ENCODE measurements at places on chromosomes 11 and 22. TPM values are rescaled to one million over a fixed set of nuclear protein-coding genes. Genes with fewer than 3 reads are reported as not detected.

GRCh38 chr11:7422544-7423331, 62.6 kb upstream of the OLFML1 start:
- no peak for DNase-seq

DNA sequence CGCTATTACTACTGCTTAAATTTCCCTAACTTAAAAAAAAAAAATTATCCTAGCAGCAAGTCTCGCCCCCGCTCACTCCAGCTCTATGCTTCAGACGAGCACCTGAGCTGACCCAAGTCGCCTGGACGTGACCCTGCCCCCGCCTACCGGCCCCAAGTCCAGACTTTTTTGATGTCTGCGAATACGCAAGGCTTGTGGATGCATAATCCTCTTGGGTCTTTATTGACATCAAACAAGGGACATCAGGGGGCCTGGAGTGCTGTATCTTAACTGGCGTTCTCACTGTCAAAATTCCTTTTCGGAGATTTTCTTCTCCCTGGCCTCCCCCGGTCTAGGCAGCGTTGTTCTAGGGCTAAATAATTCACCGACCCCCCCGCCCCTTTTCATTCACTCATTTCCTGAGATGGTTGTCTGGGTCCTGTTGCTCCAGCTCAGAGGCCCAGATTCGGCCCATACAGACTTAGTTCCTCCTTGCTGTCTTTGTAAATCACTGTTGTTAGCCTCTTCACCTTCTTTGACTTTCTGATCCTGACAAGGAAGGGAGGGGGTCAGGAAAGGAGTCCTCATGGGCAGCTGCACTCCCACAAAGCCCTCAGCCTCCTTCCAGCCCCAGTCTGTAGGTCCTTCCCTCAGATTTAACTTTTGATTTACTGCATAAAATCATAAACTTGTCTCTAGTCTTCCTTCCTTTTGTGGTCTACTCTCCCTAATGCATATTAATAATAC, 601 bp upstream of the LRP4 start:
- DNase-seq, result no peak

- DNase-seq, result no peak
Observed at GRCh38 chr11:113370634-113371033, 16.9 kb upstream of the ANKK1 start.

DNA sequence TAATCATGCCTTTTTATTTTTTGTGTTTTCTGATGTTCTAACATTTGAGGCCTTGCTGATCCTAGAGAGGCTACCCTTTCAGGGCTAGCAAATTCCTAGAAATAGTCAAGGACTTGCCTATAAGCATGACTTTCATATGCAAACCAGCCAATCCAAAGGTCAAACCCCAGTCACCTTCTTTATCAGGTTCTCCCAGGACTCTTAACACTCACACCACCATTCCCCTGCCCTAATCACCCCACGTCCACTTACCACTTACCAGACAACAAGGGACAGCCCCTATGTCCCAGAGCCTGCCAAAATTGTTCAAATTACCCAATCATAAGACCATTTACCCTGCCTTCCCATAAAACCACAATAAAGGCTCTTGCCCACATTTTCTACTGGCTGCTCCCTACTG, 1339.8 kb downstream of the LRRC4C start:
- DNase-seq, result no peak

DNA sequence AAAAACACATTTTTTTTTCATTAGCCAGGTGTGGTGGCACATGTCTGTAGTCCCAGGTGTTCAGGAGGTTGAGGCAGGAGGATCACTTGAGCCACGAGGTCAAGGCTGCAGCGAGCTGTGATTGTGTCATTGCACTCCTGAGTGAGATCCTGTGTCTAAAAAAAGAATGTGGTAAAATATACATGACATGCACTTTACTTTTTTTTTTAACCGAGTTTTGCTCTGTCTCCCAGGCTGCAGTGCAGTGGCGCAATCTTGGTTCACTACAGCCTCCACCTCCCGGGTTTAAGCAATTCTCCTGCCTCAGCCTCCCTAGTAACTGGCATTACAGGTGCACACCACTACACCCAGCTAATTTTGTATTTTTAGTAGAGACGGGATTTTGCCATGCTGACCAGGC, 22.5 kb upstream of the CLDN5 start:
- no peak for DNase-seq

GRCh38 chr11:64675450-64676260, 47.3 kb downstream of the NRXN2 start:
- no peak for DNase-seq

DNA sequence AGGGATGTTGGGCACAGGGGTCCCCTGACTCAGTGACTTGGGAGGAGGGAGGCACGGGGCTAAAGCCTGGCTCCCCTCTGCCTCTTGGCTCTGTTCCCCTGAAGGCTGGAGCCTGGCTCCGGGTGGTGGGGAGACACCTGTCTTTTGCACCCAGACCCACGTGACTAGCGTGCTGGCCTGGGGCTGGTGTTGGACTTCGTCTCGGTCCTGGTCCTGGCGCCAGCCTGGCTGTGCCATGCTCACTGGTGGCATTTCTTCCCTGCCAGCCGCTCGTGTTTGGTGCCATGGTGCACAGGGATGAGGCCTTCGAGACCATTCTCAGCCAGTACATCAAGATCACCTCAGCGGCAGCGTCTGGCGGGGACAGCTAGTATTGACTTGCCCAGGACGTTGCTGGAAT, 56.7 kb downstream of the GRAMD4 start:
- no peak for DNase-seq

DNA sequence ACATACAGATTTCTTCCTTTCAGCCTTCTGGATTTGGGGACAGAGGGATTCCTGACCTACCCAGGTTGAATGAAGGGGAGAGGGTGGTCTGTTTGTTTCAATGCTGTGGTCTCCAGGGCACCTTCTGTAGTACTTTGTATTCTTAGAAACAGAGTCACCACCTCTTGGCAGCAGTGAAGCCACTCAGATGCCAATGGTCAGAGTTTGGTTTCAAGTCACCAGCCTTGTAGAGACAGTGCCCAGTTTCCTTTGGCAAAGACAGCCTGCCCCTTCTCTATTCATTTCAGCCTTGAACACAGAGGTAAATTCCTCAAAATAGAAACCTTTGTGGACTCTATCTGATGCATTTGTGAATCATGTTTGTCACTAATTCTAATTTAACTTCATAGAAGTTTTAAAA, 111.7 kb upstream of the RASSF10 start:
- no peak for DNase-seq

DNA sequence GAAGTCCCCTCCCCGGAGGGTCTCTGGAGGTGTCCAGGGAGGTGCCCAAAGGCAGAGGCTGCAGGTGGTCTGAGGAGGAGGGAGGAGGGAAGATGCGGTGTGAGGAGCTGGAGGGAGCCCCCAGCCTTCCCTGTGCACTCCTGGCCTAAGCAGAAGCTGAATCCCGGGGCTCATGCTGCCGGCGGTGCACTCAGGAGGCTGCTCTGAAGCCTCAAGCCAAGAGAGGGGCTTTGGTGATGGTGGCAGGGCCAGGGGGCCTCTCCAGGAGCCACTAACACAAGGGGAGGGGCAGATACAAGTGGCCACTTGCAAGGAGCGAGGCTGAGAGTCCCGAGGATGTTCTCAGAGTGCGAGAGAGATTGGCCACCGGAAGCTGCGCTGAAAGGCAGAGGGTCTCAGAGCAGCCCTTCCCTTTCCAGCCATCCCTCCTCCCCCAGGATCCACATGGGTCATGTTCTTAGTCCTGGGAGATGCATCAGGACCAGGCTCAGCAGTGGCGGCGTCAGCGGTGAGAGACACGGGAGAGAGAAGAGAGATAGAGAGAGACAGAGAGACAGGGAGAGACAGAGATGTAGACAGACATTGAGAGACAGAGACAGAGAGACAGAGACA, 774 bp upstream of the MRGPRG start:
- no peak for DNase-seq

GRCh38 chr11:94400457-94400838, 771 bp downstream of the GPR83 start:
- no peak for DNase-seq

DNA sequence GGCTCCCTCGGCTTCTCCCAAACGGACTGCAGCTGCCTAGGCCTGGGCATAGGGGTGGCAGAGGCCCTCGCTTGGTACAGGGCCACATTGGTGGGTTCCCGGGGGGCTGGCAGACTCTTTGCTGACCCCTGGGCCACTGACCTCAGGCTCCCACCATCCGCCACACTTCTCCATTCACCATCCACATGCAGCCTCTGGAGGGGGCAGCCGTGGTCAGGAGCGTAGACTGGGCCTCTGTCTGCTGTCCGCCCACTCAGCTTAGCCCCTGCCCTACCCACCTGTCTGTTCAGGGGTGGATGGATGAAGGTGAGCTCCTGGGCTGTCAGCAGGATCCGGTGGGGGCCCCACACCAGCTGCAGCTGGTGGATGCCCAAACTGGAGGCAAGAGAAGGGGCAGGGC, 45.7 kb upstream of the LRRC32 start:
- DNase-seq, result no peak

DNA sequence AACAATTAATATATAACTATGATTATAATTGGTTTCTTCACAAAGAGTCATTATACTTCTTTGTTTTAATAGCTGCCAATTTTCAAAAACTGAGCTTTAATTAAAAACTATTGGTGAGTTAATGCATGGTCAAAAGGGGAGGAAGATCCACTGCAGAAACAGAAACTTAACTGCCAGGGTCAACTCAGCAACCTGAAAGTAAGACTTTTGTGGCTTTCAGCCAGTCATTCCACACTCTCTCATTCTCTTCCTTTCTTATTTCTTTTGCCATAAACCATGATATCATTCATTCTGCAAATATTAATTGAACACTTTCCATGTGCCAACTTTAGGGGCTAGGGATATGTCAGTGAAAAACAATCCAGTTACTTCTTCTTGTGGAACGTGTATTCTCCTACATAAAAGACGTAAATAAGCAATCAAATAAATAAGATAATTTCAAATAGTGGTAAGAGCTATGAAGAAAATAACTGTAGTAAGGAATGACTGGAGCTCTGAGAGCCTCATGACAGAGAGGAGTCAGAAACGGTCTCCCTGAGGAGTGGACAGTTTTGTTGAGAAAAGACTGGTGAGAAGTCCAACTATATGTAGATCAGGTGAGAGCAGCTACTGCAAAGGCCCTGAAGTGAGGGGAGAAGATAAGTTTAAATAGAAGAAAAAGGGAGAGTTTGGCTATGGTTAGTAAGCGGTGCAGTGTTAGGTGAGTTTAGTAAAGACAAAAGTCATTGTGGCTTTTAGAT, 130.5 kb downstream of the GRIA4 start:
- DNase-seq, result no peak

DNA sequence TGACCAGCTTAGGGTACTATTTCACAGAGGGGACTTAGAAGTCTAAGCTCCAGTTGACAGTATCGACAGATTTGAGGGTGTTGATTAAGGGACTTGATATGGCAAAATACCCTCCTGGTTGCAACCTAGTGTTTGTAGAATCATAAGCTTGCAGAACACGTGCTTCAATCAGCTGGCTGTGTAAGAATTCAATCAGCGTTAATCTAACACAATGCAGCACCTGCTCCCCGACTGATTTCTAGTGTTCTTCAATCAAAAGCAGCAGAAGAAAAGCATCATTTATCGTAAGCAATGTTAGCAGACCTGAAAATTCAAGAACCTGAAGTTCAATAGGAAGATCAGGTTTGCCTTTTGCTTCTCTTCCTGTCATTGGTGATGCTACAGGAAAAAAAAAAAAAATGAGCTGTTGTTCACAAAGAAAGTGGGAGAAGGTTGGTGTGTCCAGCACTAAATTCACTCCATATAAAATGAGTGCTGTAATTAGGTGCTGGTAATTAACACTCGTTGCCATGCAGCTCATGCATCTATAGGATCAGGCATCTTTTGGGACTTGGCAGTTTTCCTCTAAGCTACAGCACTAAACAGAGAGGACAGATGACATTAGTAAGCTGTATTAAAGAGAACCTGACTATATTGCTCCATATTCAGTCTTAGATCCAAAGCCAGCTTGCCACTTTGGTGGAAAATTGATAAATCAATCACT, 840.3 kb downstream of the OPCML start:
- DNase-seq, result no peak

DNA sequence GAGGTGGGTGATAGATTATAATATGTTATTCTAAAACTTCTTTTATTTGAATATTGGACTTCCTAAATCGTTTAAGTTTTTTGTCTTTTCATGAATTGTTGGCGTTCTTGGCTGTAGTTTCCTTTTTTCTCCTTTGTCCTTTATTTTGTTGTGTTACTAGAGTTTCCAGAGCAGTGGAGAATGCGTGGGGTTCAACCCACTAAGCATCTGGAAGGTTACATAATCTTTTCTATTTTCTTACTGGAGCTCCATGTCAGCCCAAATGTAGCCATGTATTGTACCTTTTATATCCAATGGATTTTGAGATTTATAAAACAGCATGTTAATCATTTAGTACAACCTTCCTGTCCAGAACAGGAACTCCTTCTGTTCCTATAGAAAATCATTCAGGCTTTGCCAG, 63.2 kb downstream of the PPP6R3 start:
- no peak for DNase-seq

DNA sequence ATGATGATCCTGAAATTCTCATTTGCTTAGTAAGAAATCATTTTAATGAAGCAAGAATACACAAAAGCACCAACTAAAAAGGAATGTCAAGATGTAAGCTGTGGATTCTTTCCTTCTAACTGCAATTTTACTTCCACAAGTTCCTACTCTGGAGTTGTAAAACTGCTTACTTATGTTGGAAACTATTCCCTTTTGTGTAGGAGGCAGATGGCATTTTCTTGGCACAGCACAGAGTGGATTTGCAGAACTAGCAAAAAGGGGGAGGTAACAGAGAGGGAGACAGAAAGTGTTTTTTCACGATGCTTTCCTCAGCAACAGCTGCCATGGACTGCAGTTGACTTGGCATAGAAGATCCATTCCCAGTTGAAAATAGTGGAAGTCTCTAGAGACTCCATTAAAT, 1112.0 kb upstream of the RAG2 start:
- DNase-seq, result no peak

DNA sequence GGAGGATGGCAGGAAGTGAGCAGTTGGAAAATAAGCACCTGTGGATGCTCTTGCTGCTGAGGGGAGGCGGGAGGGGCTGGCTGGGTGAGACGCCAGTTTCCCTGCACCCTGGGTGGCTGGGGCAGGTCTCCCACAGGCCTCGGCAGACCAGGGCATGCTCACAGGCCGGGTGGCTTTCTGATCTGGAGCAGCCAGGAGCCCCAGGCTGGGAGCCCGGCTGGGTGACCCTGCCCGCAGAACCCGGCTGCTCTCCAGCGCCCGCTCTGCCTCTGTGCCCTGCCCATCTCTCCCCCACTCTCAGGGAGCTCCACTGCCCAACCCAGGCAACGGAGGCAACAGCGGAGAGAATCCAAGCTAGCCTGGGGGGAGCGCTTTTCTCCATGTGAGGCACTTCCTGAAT, 24.6 kb downstream of the DCPS start:
- DNase-seq, result no peak

DNA sequence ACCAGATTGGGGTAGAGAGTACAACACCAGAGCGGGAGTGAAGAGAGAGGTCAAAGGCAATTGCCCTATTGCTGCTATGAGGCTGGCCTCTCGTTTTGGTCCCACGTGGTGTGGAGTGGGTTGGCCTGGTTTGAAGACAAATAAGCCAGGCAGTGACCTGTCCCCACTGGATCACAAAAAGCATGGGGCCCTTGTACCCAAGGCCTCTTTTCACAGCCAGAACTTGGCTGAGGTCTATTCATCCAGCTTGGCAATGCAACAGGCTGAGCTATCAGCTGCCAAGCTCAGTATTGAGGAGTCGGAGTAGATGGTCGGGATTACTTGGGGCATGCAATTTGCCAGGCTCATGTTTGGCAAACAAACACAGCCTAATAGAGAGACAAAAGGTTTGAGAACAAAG, 19.2 kb upstream of the GALNT18 start:
- no peak for DNase-seq

- no peak for DNase-seq
Observed at GRCh38 chr11:127993788-127994187, 593.6 kb downstream of the ETS1 start.

APOBEC3A gene
- not detected for polyA plus RNA-seq

AGBL2 gene
- polyA plus RNA-seq, result 7.1 TPM

IL18 gene
- 6.2 TPM for polyA plus RNA-seq

RBM4 gene
- polyA plus RNA-seq, result 286 TPM

B3GAT1 gene
- polyA plus RNA-seq, result 3.3 TPM

SERGEF gene
- 22.1 TPM for polyA plus RNA-seq

Data from right renal cortex interstitium (tissue), 3 donors.